ENCODE measurements at places on chromosomes 3 and 15. TPM values are rescaled to one million over a fixed set of nuclear protein-coding genes. Genes with fewer than 3 reads are reported as not detected.

The KY gene
- 0.09 TPM for total RNA-seq

The ITIH1 gene
- not detected for total RNA-seq

The TM4SF1 gene
- total RNA-seq = 1,031 TPM

The TM4SF18 gene
- 29.7 TPM for total RNA-seq

The BCL2A1 gene
- total RNA-seq = 9.7 TPM

The RTP4 gene
- total RNA-seq = not detected

The TFRC gene
- 79.8 TPM for total RNA-seq

The CD276 gene
- 76.9 TPM for total RNA-seq

The CYP1A1 gene
- 1.2 TPM for total RNA-seq

The ZNF639 gene
- 21.3 TPM for total RNA-seq

The CPNE4 gene
- total RNA-seq = 5.7 TPM

The MGLL gene
- total RNA-seq = 75.1 TPM

The MFN1 gene
- 19.7 TPM for total RNA-seq

The ABI3BP gene
- total RNA-seq = 1.6 TPM

The KLHL40 gene
- not detected for total RNA-seq

The GOLGA6L9 gene
- total RNA-seq = 1.8 TPM

The C3orf85 gene
- total RNA-seq = not detected

The CLRN1 gene
- not detected for total RNA-seq

The LINGO1 gene
- 9.9 TPM for total RNA-seq

The TYRO3 gene
- 18.2 TPM for total RNA-seq

The GHRL gene
- total RNA-seq = not detected

The NOX5 gene
- total RNA-seq = 0.24 TPM

The OR5K2 gene
- total RNA-seq = not detected

Measured in A549 treated with AZD2906 at 1 μM for 4 hours (cell line).